ENCODE measurements at places on chromosomes 4 and X.

DNA sequence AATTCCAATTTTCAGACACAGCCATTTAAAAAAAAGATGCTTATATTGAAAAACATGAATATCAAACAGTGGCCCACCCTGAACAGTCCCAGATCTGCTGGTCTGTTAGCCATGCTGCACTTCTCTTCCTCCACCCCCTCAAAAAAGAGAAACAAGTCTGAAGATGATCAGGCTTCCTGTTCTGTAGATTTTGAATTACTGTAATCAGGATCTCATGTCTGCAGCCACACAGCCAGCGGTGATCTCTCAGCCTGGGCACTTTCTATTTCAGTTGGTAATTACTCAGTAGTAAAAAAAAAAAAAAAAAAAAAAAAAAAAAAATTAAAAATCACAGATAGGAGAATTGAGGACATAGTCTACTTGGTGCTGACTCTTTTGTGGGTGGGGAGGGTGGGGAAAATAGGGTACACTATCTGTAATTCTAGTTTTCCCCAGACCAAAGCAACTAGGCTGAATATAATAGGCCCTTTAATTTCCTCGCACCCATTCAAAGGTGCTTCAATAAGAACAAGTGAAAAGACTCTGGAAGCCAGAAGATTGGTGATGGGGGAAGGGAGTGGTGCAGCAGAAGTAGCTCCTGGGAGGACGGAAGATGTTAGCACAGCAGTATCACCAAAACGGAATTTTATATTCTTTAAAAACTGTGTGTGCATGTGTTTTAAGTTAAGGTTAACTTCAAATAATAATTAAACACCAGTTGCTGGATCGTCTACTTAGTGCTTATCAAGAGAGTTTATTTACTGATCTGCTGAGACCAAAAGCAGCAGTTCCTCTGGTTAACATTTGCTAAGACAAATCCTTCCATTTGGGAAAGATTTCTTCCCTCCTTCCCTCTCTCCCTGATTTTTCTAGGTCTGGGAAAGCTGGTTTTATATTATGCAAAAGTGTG, 47.0 kb downstream of the SPRY1 start:
- DNase-seq = no peak

GRCh38 chr4:18850867-18851266, 829.3 kb upstream of the LCORL start:
- no peak for DNase-seq

DNA sequence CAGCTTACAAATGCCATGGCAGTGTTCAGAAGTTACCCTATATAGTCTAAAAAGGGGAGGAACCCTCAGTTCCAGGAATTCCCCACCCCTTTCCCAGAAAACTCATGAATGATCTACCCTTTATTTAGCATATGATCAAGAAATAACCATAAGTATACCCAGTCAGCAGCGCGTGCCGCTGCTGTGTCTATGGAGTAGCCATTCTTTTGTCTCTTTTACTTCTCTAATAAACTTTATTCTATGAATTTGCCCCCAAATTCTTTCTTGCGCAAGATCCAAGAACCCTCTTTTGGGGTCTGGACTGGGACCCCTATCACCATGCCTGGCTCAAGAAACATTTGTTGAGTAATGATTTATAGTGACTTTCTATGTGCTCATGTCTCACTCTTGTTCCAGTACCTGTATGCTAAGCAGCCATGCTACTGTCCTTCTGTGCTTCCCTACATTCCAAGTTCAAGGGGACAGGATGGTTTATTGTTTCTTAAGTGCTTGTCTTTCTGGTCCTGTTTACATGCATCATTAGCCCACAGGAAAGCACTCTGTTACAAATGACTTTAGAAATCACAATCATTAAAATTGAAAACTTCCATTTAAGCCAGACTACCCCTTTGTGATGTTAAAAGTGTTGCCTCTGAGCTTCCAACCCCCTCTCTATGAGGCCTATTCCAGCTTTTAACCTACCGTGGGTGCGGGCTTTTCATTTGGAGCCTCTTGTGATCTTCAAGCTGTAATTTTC, 63.4 kb upstream of the S100G start:
- no peak for DNase-seq

GRCh38 chrX:17617806-17618205, 119.5 kb upstream of the SCML1 start:
- DNase-seq = no peak

GRCh38 chr4:190020790-190021717, 6.0 kb downstream of the FRG2 start:
- peak; percentile 65 for DNase-seq

GRCh38 chr4:152824561-152824960, 44.8 kb downstream of the ARFIP1 start:
- DNase-seq = no peak

- no peak for DNase-seq
These were observed 332.3 kb downstream of the PTTG2 start for GRCh38 chr4:38292529-38292928.

GRCh38 chr4:151658959-151659600, 101.7 kb downstream of the GATB start:
- no peak for DNase-seq

DNA sequence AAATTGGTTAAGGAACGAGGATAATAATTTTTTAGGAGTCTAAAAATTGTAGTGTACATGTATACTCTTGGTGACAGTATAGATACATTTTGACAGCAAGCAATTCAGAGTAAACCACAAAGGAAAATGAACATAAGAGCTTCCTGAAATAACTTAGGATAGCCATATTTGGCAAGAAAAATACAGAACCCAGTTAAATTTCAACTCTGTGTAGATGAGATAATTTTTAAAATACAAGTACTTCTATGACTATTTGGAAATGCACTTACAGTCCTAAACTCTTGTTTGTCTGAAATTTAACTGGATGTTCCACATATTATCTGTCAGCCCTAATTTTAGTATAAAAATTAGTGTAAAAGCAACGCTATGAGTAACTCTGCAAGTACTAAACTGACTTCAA, 124.4 kb upstream of the PCDH18 start:
- no peak for DNase-seq

- no peak for DNase-seq
These were observed 145.0 kb downstream of the HDX start for GRCh38 chrX:84357296-84357695.

- no peak for DNase-seq
These were observed 926 bp downstream of the NDP start for GRCh38 chrX:43971966-43972961.

- no peak for DNase-seq
These were observed 58.2 kb downstream of the CWH43 start for GRCh38 chr4:49044270-49044669.

GRCh38 chr4:158102904-158103303, 69.9 kb downstream of the GASK1B start:
- no peak for DNase-seq

DNA sequence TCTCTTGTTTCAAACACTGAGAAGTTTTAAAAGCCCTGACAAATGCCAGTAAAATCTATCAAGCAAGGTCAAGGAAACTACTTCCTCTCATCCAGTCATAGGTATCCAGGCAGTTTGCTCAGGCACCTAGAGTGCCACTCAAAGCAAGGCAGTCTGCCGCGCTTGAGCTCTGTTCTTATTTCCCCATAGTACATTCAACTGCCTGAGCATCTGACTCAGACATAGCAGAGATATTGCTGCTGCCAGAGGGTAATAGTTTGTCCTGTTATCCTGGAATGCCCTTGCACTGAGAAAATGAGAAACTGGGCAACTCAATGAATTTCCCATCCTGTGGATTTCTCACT, 16.1 kb upstream of the ATP8A1 start:
- no peak for DNase-seq

- DNase-seq = no peak
These were observed 2.4 kb upstream of the CSN3 start for GRCh38 chr4:70239884-70240591.

GRCh38 chrX:39950018-39950688, 147.6 kb downstream of the BCOR start:
- DNase-seq = no peak

GRCh38 chr4:156472624-156473023, 499.0 kb downstream of the PDGFC start:
- no peak for DNase-seq

- DNase-seq = no peak
These were observed 63.7 kb downstream of the CLDN22 start for GRCh38 chr4:183256343-183256742.

- DNase-seq = no peak
These were observed 159.6 kb upstream of the CTSO start for GRCh38 chr4:156113138-156113765.

GRCh38 chr4:85398276-85398675, 76.7 kb upstream of the ARHGAP24 start:
- DNase-seq = no peak

GRCh38 chr4:147651563-147651962, 32.4 kb downstream of the PRMT9 start:
- DNase-seq = no peak

GRCh38 chrX:120536061-120536460, 24.7 kb downstream of the CUL4B start:
- no peak for DNase-seq

GRCh38 chrX:24480400-24480865, 15.3 kb downstream of the PDK3 start:
- no peak for DNase-seq

DNA sequence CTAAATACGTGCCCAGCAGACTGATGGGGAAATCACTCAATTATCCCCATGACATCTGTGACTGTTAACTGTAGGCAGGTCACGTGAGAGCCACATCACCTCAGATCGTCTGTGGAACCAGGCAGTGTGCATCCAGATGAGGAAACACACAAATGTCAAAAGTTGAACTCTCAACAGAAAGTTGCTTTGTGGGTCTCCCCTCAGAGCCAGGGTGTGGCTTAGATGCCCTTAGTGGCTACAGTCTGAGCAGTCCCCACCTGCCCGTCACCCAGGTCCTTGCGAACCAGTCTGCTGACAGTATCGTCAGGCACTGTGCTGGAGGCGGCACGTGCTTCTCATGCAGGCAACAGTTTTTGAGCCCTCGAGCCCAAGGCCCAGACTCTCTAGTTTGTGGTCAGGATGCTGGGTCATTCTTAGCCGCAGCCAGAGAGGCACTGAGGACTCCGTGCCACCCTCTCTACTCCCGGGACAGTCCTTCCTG, 10.8 kb downstream of the TMEM187 start:
- no peak for DNase-seq

DNA sequence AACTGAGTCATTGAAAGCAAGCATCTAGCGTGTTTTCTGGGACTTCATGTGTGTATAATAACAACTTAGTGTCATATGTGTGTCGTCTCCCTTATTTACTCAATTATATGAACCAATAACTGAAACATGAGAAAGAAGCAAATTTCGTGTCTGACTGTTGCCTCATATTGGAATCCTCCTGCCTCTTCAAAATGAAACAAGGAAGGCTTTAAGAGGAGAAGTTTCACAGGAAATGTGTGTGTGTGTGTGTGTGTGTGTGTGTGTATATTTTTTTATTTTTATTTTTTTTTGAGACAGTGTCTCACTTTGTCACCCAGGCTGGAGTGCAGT, 145.8 kb upstream of the SFRP2 start:
- DNase-seq = no peak

GRCh38 chr4:61251129-61251528, 51.0 kb downstream of the ADGRL3 start:
- no peak for DNase-seq

DNA sequence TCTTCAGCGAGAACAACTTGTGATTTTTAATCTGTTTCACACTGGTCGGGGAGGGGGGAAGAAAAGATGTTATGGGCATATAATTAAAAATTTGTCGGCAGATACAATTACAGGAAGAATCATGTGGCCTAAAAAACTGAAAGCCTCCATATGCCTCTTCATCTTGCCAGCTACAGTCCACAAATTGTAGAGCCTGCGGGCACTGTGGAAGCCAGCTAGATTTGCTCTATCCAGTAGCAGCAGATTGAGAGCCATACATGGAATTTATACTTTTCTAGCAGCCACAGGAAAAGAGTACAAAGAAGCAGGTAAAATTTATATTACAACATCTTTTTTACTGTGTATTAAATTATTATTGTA, 147.3 kb downstream of the TBL1X start:
- no peak for DNase-seq

- no peak for DNase-seq
These were observed 13.4 kb downstream of the PHKA2 start for GRCh38 chrX:18970465-18970864.

DNA sequence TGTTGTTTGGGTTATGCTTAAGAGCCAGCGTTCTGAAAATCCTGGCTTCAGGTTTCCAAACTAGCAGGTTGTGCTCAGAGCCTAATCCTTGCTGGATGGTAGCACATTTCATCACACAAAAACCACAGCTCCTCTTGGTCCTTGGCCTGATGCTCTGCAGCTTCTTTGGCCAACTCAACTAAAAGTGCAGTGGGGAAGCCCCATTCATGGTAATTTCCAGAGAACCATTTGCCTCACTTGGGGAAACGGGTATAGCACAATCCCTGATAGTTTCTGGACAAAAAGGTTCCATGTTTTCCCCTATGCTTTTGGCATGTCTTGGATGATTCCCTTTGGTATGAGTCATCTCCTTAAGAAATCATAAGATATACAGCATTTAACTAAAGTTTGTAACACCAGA, 78.7 kb downstream of the SYNPO2 start:
- DNase-seq = no peak

- no peak for DNase-seq
These were observed 59.6 kb upstream of the RASSF6 start for GRCh38 chr4:73679836-73680235.

DNA sequence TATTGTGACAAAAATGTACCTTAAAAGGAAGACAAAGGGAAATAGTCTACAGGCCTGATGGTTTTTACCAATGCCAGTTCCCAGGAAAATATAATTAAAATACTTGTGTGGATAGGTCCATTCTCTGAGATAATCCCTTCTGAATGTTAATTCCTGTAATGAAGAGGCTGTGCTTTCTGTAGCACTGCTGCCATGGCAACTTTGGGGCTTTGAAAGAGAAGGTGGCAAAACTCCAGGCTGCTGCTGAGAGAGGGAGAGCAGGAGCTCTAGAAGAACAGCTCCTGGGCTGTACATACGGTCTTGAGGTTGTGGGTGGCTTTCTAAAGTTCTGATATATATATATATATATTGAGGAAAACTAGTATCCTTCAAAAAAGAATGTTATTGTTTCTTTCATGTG, 125.4 kb downstream of the PDLIM5 start:
- no peak for DNase-seq

Data from hepatic stellate cell (primary cell).